Stimulated activated CD4-positive, alpha-beta T cell treated with anti-CD3 and anti-CD28 coated beads, TNF-alpha, amount 100 ng/mL, for 4 hours (primary cell): ENCODE measurements at places on chromosomes 13 and 19.

- DNase-seq = no peak
Measured at GRCh38 chr13:106286811-106287210, 248.7 kb downstream of the EFNB2 start.

GRCh38 chr13:38641164-38641948 lies 45.5 kb upstream of the FREM2 start:
- no peak for DNase-seq

- DNase-seq = no peak
Measured at GRCh38 chr19:28694812-28695211, 518.1 kb downstream of the UQCRFS1 start.

DNA sequence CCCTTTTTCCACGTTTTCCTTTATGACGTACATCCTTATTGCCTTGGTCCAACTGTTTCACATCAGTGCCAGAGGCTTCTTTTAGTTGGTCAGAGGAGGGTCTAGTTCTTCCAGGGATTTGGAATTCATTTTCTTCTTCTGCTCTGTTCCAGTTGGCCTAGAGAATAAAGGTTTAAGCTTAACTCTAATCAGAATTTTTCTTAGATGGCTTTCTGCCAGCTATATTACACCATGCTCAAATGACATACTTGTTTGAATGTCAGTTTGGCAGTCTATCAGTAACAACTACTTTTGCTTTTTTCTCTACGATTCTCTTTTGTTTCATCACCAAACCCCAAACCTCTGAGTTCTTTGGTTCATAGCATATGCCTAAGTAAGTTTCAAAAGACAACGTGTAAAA lies 16.8 kb downstream of the SPART start:
- DNase-seq = no peak

DNA sequence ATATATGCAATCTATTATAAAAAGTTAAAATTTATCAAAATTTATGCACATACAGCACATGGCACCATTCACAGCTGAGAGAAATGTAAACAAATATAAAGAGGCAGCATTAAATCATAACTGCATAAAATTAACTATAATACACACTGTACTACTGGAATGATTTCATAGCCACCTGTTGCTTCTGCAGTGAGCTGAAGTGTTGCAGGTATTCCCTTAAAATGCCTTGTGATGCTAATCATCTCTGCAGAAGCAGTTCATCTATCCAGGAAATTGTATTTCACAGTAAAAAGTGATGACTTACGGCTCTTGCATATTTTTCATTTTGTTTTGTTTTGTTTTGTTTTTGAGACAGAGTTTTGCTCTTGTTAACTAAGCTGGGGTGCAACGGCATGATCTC lies 82.1 kb downstream of the STOML3 start:
- no peak for DNase-seq
